ENCODE measurements at places on chromosomes 4 and X.

GRCh38 chrX:2538031-2538757 is 37.4 kb upstream of the DHRSX start:
- no peak for DNase-seq

GRCh38 chr4:154616287-154616686 is 3.8 kb upstream of the FGG start:
- DNase-seq: no peak

DNA sequence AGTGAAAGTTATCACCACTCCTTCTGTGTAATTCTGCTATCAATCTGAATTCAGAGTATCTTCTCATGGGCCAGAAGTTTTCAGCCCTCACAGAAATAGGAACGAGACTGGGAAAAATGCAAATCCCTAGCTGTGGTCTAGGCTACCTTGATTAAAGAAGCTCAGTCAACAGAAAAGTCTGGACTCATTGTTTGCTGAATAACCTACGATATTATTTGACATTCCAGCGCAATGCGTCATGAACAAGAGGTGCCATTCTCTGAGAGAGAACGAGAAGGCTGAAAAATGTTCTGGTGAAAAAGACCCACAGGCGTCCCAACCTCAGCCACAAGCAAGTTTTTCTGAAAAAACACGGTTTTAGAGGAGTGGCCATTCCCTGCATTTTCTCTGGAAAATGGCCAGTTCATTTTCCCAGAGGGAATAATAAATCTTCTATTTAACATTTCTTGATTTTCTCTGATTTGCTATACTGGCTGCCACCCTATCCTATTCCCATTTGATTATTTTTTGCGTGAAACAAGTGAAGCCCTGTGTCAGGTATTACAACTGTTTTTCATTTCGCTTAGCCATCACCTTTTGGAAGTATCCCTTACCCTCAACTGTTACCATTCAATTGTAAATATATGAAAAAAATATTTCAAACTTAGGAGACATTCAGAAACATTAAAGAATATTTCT is 1117.6 kb upstream of the PRKX start:
- no peak for DNase-seq

- DNase-seq: no peak
Observed at GRCh38 chr4:26962720-26963119, 102.1 kb downstream of the STIM2 start.

GRCh38 chr4:111334361-111334760 is 711.5 kb upstream of the PITX2 start:
- DNase-seq: no peak

DNA sequence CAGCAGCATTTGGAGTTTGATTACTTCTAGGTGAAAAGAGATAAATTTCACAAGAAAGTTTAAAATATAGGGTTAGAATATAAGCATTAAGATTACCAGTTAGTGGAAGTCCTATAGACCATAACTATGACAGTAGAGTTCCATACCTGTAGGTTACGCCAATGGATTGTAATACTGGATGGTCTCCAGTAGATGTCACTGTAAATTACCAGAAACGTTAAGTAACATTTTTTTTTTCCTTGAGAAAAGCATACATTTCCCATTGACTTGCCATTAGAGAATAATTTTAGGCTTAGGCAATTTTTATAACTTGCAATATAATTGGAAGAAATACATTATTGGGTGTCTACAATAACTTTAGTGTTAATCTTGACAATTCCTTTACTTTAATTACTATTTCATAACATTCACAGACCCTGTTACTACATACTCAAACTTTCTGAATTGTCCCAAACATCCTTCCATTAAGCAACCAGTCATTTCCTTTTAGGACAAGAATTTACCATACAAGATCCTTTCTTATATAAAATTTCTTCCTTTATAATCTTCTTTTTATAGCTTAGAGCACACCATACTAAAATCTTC is 304.1 kb upstream of the TECRL start:
- DNase-seq: no peak

- no peak for DNase-seq
Observed at GRCh38 chrX:8731559-8732395, at the start of gene ANOS1. Gene ANOS1, minus strand, starts transcription at chrX:8732137. Its CDS starts 101 bp downstream, at chrX:8732036.

- DNase-seq: no peak
Observed at GRCh38 chr4:123353656-123354055, 42.9 kb upstream of the SPRY1 start.

DNA sequence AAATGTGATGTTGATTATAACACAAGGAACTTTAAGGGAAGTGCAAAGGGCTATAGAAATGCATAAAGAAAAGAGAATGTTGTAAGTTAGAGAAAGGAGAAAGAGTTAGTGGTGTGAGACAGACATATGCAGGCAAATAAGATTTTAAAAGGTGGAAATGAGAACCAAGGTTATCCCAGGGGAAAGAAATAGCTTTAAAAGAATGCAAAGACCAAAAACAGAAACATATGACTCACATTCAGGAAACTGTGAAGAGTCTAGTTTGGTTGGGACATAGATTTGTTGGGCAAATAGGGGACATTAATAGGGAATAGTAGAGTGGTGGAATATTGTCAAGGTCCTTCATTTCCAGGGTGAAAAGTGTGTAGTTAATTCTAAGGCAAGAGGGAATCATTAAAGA is 52.4 kb downstream of the MAPK10 start:
- DNase-seq: no peak

- DNase-seq: no peak
Observed at GRCh38 chrX:47662144-47662657, 3.2 kb upstream of the UXT start.

DNA sequence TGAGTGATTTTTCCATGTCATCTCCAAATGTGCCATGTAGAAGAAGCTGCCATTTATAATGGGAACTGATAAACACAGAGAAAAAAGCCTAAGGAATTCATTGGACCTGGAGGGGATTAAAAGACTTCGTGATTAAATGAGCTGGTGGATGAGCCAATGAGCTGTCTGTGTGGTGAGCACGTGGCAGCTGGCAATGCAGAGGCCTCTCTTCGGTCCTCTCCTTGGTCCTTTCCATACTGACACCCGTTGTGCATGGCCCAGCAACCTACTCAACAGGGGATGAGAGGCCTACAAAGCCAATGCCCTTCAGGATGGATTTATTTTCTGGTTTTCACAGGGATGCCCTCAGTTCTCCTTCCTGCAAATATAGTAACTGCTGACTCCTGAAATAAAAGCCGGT is 87.7 kb upstream of the STS start:
- DNase-seq: no peak

- DNase-seq: no peak
Observed at GRCh38 chr4:1683261-1683735, 815 bp downstream of the FAM53A start.

- no peak for DNase-seq
Observed at GRCh38 chr4:111040904-111041303, 418.0 kb upstream of the PITX2 start.

DNA sequence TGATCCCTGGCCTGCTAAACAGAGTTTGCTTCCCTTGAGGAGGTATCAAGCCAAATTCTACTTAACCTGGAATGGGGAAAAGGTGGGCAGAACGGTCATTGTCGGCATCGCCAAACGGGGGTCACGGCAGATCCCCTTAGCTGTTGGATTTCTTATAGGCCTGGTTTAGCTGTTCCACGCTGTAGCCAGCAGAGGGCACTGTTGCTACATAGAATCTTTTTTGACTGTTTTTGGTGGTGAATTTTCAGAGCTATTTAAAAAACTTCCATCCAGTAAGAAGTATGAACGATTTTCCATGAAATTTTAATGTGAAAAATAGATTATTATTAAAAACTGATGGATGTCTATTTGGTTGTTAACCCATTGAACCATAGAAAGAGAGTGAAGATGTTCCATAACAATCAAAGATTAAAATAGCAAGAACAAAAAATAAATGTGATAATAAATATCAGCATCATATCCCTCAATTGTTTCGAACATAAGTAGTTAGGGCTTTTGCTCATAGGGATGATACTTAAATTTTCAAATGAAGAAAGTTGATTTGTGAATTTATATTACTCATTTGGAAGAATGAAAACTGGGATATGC is 56.6 kb downstream of the LINC00632 start:
- DNase-seq: peak; percentile 0

DNA sequence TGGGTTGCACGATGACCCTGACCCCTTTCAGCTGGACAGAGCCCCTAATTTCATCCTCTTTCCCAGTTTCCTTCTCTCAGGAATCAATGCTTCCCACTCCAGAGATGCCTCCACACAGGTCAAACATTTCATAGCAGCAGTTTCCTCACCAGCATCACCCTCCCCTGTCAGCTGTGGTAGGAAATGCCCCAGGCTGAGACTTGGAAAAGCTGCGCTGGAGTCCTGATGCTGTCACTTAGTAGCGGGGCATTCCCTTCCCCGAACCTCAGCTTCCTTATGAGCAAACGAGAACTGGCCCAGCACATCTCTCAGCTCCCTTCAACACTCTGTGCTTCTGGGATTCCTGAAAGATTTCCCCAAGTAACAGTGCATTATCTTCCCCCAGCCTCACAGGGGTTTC is 2.7 kb downstream of the GJB1 start:
- DNase-seq: no peak

- DNase-seq: no peak
Observed at GRCh38 chrX:69093960-69094871, 71.0 kb downstream of the PJA1 start.
